ENCODE measurements at places on chromosomes 5 and 9.

DNA sequence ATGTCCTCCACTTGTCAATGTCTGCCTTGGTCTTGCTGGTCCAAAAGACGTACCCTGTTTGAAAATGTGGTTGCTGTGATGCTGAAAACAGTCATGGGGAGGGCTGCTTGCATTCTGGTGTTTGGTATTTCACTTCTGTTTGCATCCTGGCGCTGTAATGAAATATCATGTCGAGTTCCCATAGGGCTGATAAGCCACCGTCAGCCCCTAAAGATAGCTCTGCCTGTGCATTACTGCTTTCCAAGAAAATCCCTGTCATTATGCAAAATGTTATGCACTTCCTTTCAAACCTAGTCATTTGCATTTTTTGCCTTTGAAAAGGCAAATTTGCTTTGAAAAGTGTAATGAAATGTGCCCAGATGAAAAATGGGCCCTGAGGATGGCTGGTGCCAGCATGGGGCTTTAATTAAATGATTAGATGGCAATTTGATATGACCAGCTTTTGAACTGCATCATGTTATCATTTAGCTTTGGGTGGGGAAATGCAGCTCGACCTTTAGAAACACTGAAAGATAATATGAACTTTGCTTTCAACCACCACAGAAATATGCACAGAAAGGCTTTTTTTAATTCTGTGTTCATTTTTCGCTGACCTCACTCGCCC lies 374.4 kb upstream of the SGCD start:
- DNase-seq, result no peak

- DNase-seq, result no peak
Measured at GRCh38 chr9:92528522-92528849, 7.3 kb downstream of the ECM2 start.

GRCh38 chr5:178399701-178400095 lies 167.1 kb upstream of the PHYKPL start:
- DNase-seq, result no peak

- no peak for DNase-seq
Measured at GRCh38 chr9:129998491-129999140, 44.4 kb downstream of the FNBP1 start.

GRCh38 chr5:21802869-21803490 lies 1050.2 kb downstream of the CDH12 start:
- DNase-seq, result no peak

DNA sequence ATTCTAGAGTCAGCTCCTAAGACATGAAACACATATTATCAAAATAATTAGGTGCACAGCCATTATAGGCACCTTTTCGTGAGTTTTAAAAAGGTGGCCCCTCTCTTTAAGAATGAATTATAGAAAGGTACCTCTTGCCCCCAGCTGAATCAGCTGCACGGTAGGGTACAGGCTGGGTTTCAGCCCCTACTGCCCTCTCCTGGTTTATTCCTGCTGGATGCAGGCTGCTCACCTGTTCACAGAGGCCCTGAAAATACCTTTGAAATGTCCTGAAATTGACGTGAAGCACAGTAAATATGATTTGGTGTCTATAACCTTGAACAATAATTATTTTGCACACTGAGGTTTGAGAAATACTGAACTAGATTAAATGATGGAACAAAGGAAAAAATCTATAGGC lies 504.8 kb upstream of the SGCD start:
- no peak for DNase-seq

GRCh38 chr5:95352691-95353090 lies 38.5 kb upstream of the FAM81B start:
- DNase-seq, result no peak

GRCh38 chr9:122134822-122135528 lies 24.6 kb downstream of the NDUFA8 start:
- DNase-seq, result no peak

DNA sequence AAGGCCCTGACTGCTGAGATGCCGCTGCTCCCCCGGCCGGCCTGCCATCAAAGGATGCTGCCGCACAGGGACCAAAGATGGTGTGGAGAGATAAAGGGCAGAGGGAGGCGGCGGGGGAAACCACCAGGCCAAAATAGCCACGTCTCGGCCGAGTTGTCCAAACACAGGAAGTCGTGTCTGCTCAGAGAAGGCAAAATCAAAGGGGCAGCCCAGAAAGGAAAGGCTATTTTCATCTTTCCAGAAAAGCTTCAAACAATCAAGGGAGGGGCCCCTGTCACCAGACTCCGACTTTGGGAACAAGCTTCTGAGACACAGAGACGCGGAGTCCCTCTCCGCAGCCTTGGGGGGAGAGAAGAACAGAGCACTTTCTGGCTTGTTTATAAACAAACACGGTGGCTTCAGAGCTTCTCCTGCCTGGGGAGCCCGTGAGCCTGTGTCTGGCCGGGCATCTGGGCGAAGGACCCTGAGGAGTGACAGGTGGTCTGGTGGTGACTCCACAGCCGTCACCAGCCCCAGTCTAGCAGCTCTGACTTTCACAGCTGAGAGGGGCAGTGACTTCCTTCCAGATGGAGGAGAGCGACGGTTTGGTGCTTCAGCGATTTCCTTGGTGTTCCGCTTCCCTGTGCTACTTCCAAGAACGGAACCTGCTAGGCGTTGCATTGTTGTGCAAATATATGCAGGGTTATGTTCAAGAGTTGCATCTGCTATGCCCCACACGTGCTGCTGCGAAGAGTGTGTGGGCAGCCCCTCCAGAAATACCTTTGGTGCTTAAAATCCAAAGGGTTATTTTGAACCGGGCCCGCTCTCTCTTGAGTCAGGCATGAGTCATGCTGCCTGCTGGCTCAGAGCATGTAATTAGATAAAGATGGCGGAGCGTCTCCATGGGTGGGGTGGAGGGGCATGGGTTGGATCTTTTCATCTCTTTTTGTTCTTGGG lies 24.0 kb downstream of the ADAMTSL2 start:
- no peak for DNase-seq

DNA sequence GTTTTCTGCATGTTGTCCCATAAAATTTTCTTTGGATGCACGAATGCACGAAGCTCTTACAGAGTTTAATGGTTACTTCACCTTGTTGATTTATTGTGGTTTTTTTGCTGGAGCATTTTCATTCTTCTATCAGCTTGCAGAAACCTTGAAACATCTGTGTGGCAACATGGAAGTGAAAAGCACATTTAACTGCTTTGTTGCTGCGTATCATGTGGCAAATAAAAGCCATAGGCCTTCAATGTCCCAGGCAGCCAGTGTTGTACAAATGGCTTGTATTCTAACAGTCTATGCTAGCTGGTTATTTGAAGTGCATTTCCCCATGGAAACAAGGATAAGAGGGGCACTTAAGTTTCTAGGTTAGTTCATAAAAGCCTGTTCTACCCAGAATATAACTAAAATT lies 42.5 kb upstream of the RASGRF2 start:
- DNase-seq, result no peak

- no peak for DNase-seq
Measured at GRCh38 chr9:90288275-90288639, 354.4 kb downstream of the DIRAS2 start.

- no peak for DNase-seq
Measured at GRCh38 chr9:131092030-131092429, 4.3 kb upstream of the AIF1L start.

- DNase-seq, result peak; percentile 54
Measured at GRCh38 chr5:169581580-169582227, 1.9 kb upstream of the SPDL1 start.

DNA sequence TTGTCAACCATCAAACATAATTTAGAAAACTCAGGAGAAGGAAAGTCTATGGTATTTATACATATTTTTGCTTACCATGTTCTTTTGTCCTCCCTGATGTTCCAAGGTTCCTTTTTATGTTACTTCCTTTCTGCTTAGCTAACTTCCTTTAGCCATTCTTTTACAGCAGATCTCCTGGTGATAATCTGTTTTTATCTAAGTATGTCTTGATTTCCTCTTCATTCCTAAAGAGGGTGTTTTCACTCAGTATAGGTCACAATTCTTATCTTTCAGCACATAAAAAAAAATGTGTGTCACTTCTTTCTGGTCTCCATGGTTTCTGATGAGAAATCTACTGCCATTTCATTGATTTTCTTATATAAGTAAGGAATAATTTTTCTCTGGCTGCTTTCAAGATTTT lies 384.4 kb upstream of the PDE4D start:
- no peak for DNase-seq

- no peak for DNase-seq
Measured at GRCh38 chr9:36194326-36195000, 3.7 kb downstream of the CLTA start.

- DNase-seq, result no peak
Measured at GRCh38 chr9:124452326-124452725, 2.1 kb downstream of the ADGRD2 start.

DNA sequence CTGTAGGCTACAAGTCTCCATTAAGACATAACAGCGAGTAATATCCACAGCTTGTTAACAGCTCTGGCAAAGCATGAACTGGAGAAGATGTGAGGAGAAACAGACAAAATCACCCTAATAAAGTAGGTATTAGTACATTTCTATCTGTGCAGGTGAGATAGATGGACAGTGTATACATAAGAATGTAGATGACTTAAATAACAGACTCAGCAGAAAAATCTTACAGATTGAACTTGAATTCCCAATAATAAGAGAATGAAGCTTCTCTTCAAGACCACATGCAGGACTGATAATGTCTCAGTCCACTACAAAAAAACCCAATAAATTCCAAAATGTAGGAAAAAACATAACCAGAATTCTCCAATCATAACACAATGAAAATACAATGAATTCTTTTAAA lies 153.0 kb downstream of the IRX2 start:
- DNase-seq, result no peak

GRCh38 chr9:2459756-2460155 lies 161.8 kb upstream of the VLDLR start:
- DNase-seq, result no peak

- DNase-seq, result no peak
Measured at GRCh38 chr5:131617140-131617822, 17.7 kb downstream of the RAPGEF6 start.

DNA sequence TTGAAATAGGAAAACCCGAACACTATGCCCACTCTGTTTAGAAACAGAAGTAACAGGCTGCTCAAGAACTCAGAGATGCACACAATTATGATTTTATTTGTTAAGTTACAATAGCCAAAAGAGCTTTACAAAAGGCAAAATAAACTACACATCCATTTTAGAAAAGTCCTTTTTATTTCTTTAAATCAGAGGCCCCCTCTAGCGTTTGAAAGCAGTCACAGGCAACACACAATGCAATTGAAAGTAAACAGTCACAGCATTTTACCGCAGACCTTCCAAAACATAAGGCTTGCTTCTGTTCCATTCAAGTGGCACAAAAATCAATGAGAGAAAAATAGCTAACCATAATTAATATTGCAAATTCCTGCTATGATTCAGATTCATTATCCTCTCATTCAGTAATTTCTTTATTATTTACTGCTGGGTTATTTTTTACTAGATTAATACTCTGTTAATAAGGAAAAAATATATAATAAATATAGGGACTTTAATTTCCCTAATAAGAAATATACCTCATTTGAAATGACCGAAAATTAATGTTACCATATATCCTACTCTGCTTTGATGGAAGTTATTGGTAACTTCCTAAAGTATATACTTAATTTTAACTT lies 78.3 kb downstream of the CEP120 start:
- DNase-seq, result no peak

DNA sequence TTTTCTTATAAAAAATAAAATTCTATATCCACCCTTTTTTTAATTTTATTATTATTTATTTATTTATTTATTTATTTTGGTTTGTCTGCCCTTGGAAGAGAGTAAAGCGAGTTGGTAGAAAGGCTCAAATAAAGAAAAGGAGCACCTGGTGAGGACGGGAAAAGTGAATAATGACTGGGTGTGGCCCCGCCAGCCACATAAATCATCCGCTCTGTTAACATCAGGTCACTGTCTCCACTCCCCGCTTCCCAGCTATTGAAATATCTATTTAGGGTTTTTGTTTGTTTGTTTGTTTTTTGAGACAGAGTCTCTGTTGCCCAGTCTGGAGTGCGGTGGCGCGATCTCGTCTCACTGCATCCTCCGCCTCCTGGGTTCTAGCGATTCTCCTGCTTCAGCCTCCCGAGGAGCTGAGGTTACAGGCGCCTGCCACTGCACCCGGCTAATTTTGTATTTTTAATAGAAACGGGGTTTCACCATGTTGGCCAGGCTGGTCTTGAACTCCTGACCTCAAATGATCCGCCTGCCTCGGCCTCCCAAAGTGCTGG lies 844 bp downstream of the POLR3G start:
- DNase-seq, result no peak

GRCh38 chr5:56105511-56106291 lies 110.9 kb upstream of the IL6ST start:
- DNase-seq, result no peak

GRCh38 chr5:160626322-160626721 lies 204.7 kb downstream of the PTTG1 start:
- DNase-seq, result no peak

- no peak for DNase-seq
Measured at GRCh38 chr5:136799806-136800372, 434.5 kb upstream of the TRPC7 start.

GRCh38 chr9:18531136-18532065 lies 57.4 kb downstream of the ADAMTSL1 start:
- no peak for DNase-seq

DNA sequence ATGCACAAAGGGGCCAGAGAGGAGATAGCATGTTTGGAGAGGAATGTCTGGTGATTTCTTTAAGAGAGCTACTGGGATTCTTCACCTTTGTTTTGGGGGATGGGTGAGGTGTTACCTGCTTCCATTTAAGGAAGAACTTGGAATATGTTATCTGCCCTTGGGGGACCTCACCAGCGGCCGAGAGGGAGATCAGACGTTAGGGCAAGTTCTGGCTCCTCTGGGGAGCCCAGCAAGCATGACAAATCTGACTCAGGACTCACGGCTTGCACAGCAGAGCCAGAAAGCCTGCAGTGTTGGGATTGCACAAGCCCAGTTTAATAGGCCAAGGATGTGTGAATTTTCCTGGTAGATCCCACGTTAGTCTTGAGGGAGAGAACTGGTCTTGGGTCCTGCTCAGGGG lies 40.3 kb downstream of the SLC28A3 start:
- no peak for DNase-seq

DNA sequence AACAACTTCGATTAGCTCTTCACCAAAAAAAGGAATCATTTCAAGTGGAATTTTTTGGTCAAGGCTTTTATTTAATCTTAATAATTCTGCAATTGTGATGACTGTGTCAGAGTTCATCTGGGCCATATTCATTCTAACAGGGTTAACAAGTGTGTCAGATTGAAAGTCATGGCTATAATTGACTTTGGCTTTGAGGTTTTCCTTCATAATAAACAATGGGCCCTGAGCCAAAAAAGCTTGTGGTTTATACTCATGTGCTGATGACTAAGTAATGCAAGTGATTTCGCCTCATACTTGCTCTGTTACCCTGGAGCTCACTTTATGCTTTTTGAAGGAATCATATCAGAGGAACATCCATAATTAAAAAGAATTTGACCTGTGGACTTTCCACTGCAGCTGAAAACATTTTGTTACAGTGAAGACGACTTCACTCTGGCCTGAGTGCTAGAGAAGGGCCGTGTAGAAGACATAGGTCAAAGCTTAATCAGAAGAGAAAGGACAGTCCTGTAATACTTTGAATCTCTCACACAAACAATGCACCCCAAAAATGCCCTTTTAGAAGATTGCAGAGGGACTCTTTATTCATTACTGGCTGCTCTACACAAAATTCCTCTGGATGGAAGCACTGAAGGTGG lies 101.7 kb downstream of the GDNF start:
- DNase-seq, result no peak

GRCh38 chr5:154755361-154756008 lies at the start of gene LARP1:
Gene LARP1, plus strand, starts transcription at chr5:154755377. Its CDS starts 381 bp downstream, at chr5:154755758.
- no peak for DNase-seq

GRCh38 chr5:67289763-67290521 lies 93.3 kb upstream of the CD180 start:
- DNase-seq, result no peak

Data from omental fat pad (tissue), 4 donors.